Fibroblast of the aortic adventitia (primary cell): ENCODE measurements at places on chromosomes 12 and 14.

DNA sequence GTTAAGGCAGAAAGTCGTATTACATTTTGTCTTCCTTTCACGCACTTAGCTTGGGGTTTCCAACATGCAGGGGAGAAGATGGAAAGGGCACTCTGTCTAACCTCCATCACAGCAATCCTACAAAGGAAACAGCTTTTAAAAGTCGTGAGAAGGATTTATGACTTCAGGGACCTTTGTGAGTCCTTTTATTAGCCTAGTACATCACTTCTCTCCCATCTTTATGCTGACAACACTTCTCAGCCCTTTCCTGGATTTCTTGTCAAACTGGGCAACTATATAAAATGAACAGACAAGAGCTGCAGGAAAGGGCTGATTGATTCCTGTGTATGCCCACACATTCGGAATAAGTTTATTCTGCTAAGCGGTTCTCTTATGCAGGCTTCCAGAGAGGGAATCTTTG is 159.0 kb downstream of the DERA start:
- no peak for DNase-seq

- no peak for DNase-seq
Observed at GRCh38 chr14:55388160-55388559, 23.5 kb downstream of the ATG14 start.

GRCh38 chr12:124024263-124024678 is 51.3 kb downstream of the ZNF664 start:
- DNase-seq, result peak; percentile 25

- no peak for DNase-seq
Observed at GRCh38 chr12:97259098-97259497, 203.5 kb upstream of the RMST start.

GRCh38 chr12:116882742-116883141 is 1.5 kb upstream of the HRK start:
- DNase-seq, result peak; percentile 64

GRCh38 chr12:15962760-15963159 is 51.6 kb downstream of the DERA start:
- DNase-seq, result peak; percentile 7

- DNase-seq, result no peak
Observed at GRCh38 chr12:125528281-125528680, 463.0 kb downstream of the AACS start.

DNA sequence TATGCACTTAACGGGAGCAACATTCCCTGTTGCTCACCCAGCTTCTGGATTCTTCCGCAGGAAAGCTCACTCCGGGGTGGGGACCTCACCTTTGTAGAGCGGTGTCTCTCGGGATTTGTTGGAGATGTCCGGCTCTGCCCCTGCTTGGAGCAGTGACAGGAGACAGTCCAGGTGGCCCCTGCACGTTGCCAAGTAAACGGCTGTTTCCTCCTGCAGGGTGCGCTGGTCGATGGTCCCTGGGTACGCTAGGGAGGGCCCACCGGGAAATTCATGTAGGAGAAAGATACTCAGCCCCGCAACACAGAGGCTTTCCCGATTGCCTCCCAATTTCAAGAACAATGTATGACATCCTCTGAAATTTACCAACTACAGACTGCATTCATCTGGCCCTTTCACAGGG is 23.1 kb downstream of the ASB2 start:
- DNase-seq, result no peak

- DNase-seq, result no peak
Observed at GRCh38 chr12:68097386-68097785, 62.2 kb downstream of the IFNG start.

DNA sequence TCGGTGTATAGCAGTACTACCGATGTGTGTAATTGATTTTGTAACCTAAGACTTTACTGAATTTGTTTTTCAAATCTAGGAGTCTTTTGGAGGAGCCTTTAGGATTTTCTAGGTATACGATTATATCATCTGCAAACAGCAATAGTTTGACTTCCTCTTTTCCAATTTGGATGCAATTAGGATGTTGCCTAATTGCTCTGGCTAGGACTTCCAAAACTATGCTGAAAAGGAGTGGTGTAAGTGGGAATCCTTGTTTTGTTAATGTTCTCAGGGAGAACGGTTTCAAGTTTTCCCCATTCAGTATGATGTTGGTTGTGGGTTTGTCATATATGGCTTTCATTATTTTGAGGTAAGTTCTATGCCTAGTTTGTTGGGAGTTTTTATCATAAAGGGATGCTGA is 171.6 kb upstream of the PDE3A start:
- DNase-seq, result no peak

DNA sequence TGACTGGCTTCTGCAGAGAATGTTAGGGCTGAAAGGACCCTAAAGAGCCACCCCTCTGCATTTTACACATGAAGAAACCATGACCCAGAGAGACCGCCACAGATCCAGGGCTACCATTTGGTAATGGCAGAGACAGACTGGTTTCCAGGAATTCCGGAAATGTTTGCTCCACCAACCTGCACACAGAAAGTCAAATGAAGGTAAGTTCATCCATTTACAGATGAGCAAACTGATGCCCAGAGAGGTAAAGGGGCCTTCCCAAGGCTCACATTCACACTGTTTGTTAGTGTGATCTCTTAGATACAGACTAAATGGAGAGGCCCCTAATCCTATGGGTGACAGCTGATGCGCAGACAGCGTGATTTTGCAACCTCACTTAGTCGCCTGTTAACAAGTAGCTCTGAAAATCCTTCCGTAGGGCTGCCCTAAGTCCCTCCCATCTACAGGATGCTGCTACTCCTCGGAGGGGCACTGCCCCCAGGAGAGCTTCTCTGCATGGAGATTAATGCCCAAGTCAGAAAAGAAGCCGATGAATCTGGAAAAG is 33.8 kb downstream of the ZFP36L1 start:
- no peak for DNase-seq

- DNase-seq, result peak; percentile 65
Observed at GRCh38 chr14:64628940-64629408, 75.2 kb upstream of the PLEKHG3 start.

GRCh38 chr14:61433828-61434227 is 112.4 kb downstream of the PRKCH start:
- DNase-seq, result no peak

DNA sequence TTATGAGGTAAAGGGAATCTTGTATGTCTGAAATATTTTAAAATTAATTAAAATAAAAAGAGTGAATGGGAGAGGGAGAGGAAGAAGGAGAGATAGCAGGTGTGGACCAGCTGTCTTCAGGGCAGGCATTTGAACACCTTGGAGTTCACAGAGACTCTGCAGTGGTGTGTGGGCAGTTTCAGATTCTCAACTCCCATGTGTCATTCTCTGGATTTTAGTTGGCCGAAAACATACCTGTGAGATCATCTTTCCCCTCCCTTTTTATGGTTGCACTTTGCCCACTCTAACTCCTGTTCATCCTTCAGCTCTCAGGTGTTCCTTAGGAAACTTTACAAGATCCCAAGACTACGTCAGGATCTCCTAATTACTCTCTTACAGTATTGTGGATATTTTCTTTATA is 108.1 kb downstream of the ERC1 start:
- no peak for DNase-seq

GRCh38 chr14:69291891-69292561 is 32.1 kb downstream of the GALNT16 start:
- DNase-seq, result no peak

- no peak for DNase-seq
Observed at GRCh38 chr12:72315858-72316257, 43.7 kb downstream of the TRHDE start.

- DNase-seq, result peak; percentile 35
Observed at GRCh38 chr12:13339538-13339937, 143.0 kb downstream of the EMP1 start.

GRCh38 chr12:55515696-55516095 is 23.5 kb downstream of the OR6C68 start:
- no peak for DNase-seq

GRCh38 chr14:104600805-104601204 is 3.8 kb downstream of the TMEM179 start:
- DNase-seq, result no peak

DNA sequence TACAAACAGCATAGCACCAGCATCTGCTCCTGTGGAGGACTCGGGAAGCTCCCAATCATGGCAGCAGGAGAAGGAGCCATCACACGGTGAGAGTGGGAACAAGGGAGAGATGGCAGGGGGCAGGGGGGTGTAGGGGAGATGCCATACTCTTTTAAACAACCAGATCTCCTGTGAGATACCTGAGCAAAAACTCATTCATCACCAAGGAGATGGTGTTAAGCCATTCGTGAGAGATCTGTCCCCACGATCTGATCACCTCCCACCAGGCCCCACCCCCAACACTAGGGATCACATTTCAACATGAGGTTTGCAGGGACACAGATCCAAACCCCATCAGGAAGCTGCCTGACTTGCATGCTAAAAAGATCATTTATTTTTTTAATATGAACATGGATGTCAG is 499.3 kb downstream of the TMEM132D start:
- DNase-seq, result no peak

DNA sequence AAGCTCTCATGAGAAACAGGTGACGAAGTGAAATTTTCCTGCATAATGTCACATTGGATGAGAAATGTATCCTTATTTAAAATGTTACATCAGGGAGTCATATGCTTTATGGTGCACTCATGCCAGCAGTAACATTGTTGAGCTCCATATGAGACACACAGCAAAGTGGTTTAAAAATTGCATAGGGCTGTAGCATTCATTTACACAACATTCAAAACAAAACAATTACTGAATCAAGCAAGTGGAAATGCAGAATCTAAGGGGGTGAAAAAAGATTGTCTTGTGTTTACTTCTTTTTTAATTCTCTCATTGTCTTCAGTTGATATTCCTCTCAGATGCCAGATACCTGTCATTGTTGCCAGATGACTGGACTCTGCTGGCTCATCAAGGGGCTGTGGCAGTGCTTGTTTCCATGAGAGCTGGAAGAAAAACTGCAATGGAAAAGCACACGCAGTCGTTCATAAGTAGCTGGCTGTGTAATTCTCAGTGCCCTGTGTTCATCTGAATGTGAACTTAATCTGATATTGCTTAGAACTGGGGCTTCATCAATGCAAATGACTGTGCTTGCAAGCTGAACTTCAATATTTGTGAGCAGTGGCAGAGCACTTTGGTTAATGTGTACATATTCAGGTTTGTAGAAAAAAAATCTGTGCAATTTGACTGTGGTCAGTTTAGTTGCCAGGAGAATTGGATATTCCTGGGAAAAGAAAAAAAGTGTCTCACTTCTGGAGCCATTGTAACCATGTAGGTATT is 305.6 kb downstream of the RAD51B start:
- peak; percentile 84 for DNase-seq

DNA sequence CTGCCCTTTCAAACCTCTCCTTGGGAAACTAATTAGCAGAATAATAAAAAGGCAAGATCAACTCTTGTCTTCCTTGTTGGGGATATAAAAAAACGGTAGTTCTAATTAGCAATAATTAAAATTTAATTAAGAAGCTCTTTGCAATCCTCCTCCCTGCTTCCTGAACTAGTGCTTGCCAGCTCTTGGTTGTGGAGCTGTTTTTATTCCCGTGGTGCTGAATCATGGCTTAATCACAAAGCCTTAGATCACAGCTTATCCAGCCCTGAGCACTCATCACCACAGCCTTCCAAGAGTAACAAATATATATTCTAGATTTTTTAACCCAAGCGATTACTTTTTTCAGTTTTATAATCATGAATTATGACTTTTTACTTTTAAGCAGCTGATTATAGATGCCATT is 63.2 kb upstream of the INSM2 start:
- peak; percentile 26 for DNase-seq

GRCh38 chr12:39780913-39781446 is 161.4 kb upstream of the ABCD2 start:
- no peak for DNase-seq

DNA sequence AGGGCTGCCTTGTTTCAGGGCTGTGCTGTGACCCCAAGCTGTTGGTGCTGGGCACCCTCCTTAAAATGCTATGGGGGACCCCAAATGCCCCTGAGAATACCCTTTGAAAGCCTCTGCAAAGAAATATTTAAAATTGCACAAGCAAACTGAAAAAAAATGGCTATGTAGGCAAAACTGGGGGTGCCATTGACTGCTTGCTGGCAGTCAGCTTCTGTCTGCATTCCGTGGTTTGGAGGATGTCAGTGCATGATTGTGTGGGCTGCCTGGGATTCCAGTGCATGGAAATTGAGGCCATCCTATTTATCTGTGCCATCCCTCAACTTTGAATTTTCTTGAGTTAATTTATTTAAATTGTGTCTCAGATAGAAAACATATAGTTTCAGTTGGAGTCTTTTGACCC is 113.7 kb upstream of the RTL1 start:
- DNase-seq, result peak; percentile 27

GRCh38 chr14:60211153-60211552 is 37.9 kb upstream of the PPM1A start:
- DNase-seq, result no peak

GRCh38 chr12:93176610-93177126 is 201.1 kb upstream of the NUDT4 start:
- DNase-seq, result no peak

- no peak for DNase-seq
Observed at GRCh38 chr14:23447361-23448350, 12.2 kb upstream of the MYH7 start.

DNA sequence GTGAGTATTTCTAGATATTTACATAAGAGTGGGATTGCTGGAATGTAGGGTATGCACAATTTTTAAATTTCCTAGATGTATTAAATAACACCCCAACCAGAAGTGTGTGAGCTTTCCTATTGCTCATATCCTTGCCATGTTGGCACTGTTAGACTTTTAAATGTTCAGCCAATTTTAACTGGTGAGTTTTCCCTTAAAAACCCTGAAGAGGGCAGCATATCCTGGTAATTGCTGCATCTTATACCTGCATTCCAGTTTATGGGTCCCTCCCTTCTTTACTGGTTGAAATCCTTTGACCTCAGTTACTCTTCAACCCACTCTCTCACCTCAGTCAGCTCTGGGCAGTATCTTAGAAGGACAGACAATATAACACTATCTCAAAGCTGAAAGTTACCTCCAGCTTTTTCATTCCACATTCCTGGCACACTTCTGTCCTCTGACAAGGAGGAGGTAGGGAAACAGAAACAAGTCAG is 270.6 kb downstream of the PAWR start:
- DNase-seq, result peak; percentile 97

DNA sequence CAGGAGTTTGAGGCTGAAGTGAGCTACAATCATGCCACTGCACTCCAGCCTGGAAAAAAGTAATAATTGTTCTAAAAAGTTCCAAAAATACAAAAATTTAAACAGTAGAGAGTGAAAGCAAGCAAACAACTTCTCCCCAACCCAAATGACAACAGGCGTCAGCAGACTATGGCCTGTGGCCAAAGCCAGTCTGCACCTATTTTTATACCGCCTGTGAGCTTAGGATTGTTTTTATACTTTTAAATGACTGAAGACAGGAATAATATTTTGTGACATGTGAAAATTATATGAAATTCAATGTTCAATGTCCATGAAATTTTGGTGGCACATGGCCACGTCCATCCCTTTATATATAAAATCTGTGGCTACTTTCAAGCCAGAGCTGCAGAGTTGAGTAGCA is 48.2 kb upstream of the TMCC3 start:
- DNase-seq, result no peak

GRCh38 chr12:1758887-1759286 is 61.5 kb upstream of the LRTM2 start:
- no peak for DNase-seq

DNA sequence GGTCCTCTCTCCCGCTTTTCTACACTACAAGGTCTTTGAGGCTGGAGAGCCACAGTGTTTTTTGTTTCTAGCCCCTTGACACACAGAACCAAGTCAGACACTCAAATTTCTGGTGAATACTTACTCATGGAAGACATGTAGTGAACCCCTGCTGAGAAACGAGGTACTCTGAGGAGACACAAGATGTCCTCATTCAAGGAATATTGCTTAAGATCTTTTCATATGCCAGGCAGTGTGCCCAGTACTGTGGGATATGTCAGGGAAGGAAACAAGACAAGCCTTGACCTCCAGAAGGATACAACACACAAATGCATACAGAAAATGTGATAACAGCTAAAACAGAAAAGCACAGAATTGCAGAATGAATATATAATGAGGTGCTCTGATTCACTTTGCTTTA is 75.9 kb downstream of the TMTC1 start:
- no peak for DNase-seq
